Inflammatory macrophage (primary cell): ENCODE measurements at places on chromosomes 5 and 9.

DNA sequence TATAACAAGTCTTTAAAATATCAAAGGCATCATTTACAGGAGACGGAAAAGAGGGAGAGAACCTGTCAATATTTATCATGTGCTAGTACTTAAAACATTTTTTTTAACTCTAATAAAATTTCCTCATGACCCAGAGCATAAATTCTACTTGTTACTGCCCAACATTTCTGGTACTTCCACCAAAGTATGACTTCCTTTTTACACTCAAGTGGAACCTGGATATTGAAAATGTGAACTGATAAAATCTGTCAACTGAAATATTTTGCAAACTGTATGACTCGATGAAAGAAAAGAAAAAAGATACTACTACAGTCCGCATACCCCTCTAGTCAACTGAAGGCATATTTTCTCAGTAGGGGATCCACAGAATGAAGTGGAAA, 37.1 kb downstream of the FAM13B start:
- DNase-seq: peak; percentile 13

DNA sequence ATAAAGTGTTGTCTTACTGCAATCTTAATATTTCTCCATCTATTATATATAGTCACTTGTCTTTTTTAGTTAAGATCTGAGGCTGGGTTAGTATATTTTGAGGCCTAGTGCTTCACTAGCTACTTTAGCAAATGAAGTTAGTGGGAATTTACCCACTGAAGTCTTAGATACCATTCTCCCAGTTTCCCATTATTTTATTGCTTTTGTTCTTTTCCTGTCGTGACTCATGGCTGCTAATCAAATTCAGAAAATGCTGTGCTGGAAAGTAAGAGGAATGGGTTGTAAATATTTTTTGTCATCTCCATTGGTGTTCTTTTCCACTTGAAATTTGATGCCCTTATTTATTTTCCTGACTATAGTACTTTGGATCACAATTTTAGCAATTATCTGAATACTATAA, 14.2 kb downstream of the TCERG1 start:
- no peak for DNase-seq

GRCh38 chr5:91228188-91228587, 154.9 kb downstream of the ARRDC3 start:
- DNase-seq: no peak

- DNase-seq: no peak
Measured at GRCh38 chr5:58040846-58041245, 419.0 kb downstream of the PLK2 start.

- DNase-seq: no peak
Measured at GRCh38 chr5:24141046-24141445, 503.7 kb downstream of the CDH10 start.
